ENCODE measurements at places on chromosomes 7 and 10. TPM values are rescaled to one million over a fixed set of nuclear protein-coding genes. Genes with fewer than 3 reads are reported as not detected.

Gene BTBD16
- total RNA-seq = 0.16 TPM

Gene CALHM3
- total RNA-seq = not detected

Gene ASL
- total RNA-seq = 70.5 TPM

Gene GARIN1A
- 1.3 TPM for total RNA-seq

Gene LIMK1
- 12.0 TPM for total RNA-seq

Gene ODAD2
- 0.46 TPM for total RNA-seq

Gene RNF32
- total RNA-seq = 2.0 TPM

Gene SLC26A3
- 2,946 TPM for total RNA-seq

Gene DYDC2
- not detected for total RNA-seq

Gene SEMA3D
- 1.5 TPM for total RNA-seq

Gene RSPH10B
- not detected for total RNA-seq
